ENCODE measurements at places on chromosomes 12 and 14. TPM values are rescaled to one million over a fixed set of nuclear protein-coding genes. Genes with fewer than 3 reads are reported as not detected.

GRCh38 chr14:33933386-33933933 lies 17.4 kb downstream of the EGLN3 start:
- H3K4me3 ChIP-seq = no peak overlapping the region
- no peak overlapping the region for H3K27ac ChIP-seq
- no peaks in the 10 kb centered on the region for H3K36me3 ChIP-seq

- H3K36me3 ChIP-seq = no peaks in the 10 kb centered on the region
- no peak overlapping the region for H3K27ac ChIP-seq
- H3K4me1 ChIP-seq = no peaks in the 10 kb centered on the region
Measured at GRCh38 chr14:56271970-56272369, 153.8 kb downstream of the PELI2 start.

GRCh38 chr12:53603804-53604203 lies 22.4 kb downstream of the ATF7 start:
- DNase-seq = no peak
- H3K27me3 ChIP-seq = no peaks in the 10 kb centered on the region
- H3K4me1 ChIP-seq = peaks cover 8% of the 10 kb centered on the region
- H3K27ac ChIP-seq = peak overlapping the region; percentile 6
- H3K4me3 ChIP-seq = no peak overlapping the region

DNA sequence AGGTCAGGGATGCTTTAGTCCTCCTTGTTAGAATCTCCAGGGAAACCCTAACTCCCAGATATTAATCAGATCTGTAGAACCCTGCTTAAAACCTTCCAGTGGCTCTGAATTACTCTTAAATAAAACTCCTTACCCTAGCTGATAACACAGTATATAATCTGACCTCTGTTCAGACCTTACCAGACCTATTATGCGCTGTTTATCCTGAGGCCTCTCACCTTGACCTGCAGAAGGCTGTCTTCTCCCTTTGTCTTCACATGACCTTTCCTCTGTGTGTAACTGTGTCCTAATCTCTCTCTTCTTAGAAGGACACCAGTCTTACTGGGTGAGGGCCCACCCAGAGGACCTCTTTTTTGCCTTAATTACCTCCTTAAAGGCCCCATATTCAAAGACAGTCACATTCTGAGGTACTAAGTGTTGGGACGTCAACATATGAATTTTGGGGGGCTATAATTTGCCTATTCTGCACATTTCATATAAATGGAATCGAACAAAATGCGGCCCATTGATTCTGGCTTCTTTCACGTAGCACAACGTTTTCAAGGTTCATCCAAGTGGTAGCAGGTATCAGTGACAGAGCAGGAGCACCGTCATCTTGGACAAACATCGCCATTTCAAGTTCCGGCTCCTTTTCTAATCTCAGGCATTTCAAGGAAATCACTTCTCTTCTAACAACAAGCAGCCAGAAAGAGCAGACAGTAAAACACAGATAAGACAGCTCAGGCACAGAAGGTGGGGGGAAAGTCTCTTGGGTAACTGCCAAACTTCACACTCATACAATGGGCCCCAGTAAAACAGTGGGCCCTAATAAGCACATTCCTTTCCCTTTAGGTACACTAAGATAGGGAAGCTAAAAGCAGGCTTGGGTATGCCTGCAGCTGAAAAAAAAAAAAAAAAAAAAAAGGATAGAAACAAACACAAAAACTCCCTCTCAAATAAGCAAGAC lies 200.2 kb upstream of the NUDT4 start:
- no peak overlapping the region for H3K4me3 ChIP-seq
- no peak overlapping the region for H3K27ac ChIP-seq
- H3K27me3 ChIP-seq = no peaks in the 10 kb centered on the region
- no peaks in the 10 kb centered on the region for H3K4me1 ChIP-seq
- no peaks in the 10 kb centered on the region for H3K36me3 ChIP-seq

The HCAR2 gene
- not detected for total RNA-seq

- H3K4me1 ChIP-seq = peaks cover 18% of the 10 kb centered on the region
- peaks cover 6% of the 10 kb centered on the region for H3K36me3 ChIP-seq
- peak overlapping the region; percentile 31 for H3K27ac ChIP-seq
- H3K4me3 ChIP-seq = peak overlapping the region; percentile 95
Measured at GRCh38 chr14:22887990-22888378, 5.0 kb downstream of the REM2 start.

The GPR137C gene
- total RNA-seq = 0.10 TPM

- H3K27ac ChIP-seq = peak overlapping the region; percentile 74
- no peak overlapping the region for H3K4me3 ChIP-seq
- DNase-seq = peak; percentile 92
- peaks cover 23% of the 10 kb centered on the region for H3K4me1 ChIP-seq
- peaks cover 22% of the 10 kb centered on the region for H3K36me3 ChIP-seq
Measured at GRCh38 chr12:11885261-11886038, 185.3 kb upstream of the BCL2L14 start.

- no peaks in the 10 kb centered on the region for H3K4me1 ChIP-seq
- no peaks in the 10 kb centered on the region for H3K27me3 ChIP-seq
- DNase-seq = no peak
- H3K36me3 ChIP-seq = no peaks in the 10 kb centered on the region
- no peak overlapping the region for H3K4me3 ChIP-seq
Measured at GRCh38 chr12:67477681-67478265, 170.8 kb upstream of the DYRK2 start.

DNA sequence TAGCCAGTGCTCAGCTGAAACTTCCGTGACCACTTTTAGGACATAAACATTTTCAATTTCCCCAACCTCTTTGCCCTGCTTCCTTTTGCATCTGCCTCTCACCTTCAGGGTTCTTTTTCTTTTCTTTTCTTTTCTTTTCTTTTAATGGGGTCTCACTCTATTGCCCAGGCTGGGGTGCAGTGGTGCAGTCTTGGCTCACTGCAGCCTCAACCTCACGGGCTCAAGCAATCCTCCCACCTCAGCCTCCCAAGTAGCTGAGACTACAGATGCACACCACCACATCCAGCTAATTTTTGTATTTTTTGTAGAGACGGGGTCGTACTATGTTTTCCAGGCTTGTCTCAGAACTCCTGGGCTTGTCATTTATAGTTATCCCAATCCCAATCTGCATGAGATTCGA lies 4.7 kb upstream of the LRP10 start:
- no peak for DNase-seq
- H3K27me3 ChIP-seq = no peaks in the 10 kb centered on the region
- H3K27ac ChIP-seq = no peak overlapping the region
- peaks cover 5% of the 10 kb centered on the region for H3K36me3 ChIP-seq

The TAS2R43 gene
- total RNA-seq = not detected

The AKAP5 gene
- 0.14 TPM for total RNA-seq

The ESPL1 gene
- 12.1 TPM for total RNA-seq

DNA sequence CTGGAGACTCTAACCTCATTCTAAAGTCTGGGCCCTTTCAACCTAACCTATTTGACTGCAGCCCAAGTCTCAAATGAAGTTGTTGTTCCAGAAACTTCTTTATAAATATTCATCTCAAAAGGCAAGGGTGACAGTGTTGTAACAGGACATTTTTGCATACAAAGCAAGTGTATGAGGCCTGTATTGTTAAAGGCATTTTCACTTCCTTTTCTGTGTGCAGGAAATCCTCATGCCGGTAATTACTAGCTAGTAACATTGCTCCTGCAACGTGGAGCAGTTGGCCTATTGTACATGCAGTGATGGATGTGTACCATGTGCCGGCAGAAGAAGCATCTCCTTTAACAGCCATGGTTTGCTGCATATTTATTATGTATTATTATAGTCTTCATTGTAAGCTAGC lies 156.5 kb upstream of the RMST start:
- H3K27me3 ChIP-seq = peaks cover 37% of the 10 kb centered on the region
- H3K4me3 ChIP-seq = no peak overlapping the region
- DNase-seq = no peak
- no peaks in the 10 kb centered on the region for H3K4me1 ChIP-seq
- H3K36me3 ChIP-seq = no peaks in the 10 kb centered on the region

DNA sequence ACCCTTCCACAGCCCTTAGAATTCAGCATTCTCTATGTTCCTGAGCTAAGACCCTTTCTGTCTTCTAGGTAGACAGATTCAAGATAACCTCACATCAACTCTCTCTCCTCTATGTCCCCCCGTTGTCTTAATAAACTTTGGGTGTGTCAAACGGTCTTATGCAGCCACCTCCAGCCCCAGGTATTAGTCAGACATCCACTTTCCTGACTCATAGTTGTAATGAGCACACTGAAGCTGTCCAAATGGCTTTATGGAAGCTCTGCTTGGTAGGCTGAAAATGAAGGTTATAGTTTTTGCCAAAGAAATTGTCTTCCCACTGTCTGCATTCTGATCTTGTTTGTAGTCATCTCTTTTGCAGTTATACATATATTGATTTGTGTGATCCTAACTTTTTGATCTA lies 482.0 kb downstream of the RMST start:
- peaks cover 25% of the 10 kb centered on the region for H3K4me1 ChIP-seq
- no peaks in the 10 kb centered on the region for H3K36me3 ChIP-seq
- no peak overlapping the region for H3K4me3 ChIP-seq

DNA sequence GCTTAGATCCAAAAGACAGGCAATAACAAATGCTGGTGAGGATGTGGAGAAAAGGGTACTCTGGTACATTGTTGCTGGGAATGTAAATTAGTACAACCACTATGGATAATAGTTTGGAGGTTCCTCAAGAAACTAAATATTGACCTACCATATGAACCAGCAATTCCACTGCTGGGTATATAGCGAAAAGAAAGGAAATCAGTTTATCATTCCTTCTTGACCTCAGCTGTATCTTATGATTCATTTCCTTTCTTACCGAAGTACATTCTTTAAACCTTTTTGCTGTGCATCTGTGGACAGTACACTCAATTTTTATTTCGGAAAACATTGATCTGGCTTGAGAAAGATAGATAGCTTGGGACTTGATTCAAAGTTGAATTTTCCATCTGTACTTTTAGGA lies 183.2 kb upstream of the LRFN5 start:
- H3K4me1 ChIP-seq = no peaks in the 10 kb centered on the region
- peaks cover 71% of the 10 kb centered on the region for H3K27me3 ChIP-seq
- H3K4me3 ChIP-seq = no peak overlapping the region
- no peak for DNase-seq
- H3K36me3 ChIP-seq = no peaks in the 10 kb centered on the region
- no peak overlapping the region for H3K27ac ChIP-seq

The ACYP1 gene
- 19.9 TPM for total RNA-seq

GRCh38 chr12:646442-647384 lies 16.5 kb downstream of the NINJ2 start:
- no peaks in the 10 kb centered on the region for H3K27me3 ChIP-seq
- H3K36me3 ChIP-seq = peaks cover 6% of the 10 kb centered on the region
- no peak overlapping the region for H3K27ac ChIP-seq
- DNase-seq = no peak
- H3K4me3 ChIP-seq = no peak overlapping the region
- H3K4me1 ChIP-seq = peaks cover 9% of the 10 kb centered on the region

DNA sequence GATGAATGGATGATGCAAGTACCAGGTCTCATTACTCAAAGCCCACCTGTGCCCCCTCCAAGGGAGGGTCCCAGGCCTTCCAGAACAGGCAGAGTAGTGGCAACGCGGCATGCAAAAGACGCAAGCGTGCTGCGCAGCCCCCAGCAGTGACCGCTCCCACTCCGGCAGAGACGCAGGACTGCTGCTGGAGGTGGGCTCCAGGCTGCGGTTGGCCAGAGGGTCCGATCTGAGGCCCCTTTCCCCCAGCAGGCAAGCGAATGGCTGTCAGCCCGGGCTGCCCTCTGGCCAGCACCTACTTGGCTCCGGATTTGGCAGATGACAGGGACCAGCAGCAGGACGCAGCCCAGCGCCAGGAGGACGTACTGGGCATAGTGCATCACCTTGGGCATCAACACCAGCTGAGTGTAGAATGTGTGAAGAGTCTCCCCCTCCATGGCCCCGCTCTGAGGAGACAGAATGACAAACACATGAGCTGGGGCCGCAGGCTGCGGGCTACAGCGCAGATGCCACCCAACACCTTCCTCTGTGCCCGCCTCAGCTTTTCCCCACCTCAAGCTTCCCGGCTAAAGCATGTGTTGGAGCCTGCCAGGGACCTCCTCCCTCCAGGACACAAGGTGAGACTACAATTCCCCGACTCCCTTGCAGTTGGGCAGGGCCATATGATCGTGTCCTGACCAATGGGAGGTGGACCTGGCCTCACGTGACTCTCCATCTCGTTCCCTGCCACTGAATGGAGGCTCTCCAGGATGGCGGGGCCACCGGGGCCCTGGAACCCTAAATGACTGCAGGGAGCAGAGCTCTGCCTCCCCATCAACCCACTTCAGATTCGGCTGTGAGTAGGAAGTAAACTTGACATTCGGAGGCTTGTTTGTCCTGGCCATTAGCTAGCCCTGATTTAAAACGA lies 77.4 kb downstream of the SCARB1 start:
- no peak overlapping the region for H3K4me3 ChIP-seq
- H3K27me3 ChIP-seq = no peaks in the 10 kb centered on the region
- no peaks in the 10 kb centered on the region for H3K4me1 ChIP-seq
- H3K27ac ChIP-seq = no peak overlapping the region
- DNase-seq = no peak
- H3K36me3 ChIP-seq = peaks cover 80% of the 10 kb centered on the region

DNA sequence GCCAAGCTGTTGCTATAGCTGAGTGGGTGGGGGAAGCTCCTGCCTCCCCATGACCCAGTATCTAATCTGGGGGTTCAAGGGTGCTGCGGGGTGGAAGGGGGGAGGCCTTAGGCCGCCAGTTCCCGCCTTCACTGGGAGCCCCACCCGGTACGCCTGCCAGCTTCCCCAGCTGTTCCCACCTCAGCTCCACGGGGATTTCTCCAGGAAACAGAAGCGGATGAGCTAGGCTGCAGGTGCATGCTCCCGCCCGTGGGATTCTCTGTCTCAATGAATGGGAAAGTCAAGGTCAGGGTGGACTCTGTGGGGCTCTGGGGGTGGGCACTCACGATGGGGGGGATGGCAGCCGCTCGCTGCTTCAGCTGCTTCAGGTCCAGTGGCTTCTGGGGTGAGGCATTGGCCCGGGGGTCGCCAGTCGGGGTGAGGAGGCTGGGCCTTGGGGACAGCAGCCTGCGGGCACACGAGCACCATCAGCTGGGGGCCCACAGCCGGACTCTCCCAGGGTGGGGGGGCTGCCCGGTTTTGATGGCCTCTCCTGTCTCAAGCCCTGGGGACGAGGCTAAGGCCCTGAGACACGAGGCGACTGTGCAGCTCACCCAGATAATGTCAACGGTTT lies 68.6 kb downstream of the RFLNA start:
- DNase-seq = no peak
- peaks cover 10% of the 10 kb centered on the region for H3K4me1 ChIP-seq
- H3K4me3 ChIP-seq = no peak overlapping the region

Data from MCF 10A (cell line).